ENCODE measurements at places on chromosomes 1 and 21.

- DNase-seq = no peak
Observed at GRCh38 chr1:21909286-21909759, 27.8 kb downstream of the HSPG2 start.

- DNase-seq = no peak
Observed at GRCh38 chr1:173332026-173332425, 124.9 kb upstream of the TNFSF4 start.

- DNase-seq = no peak
Observed at GRCh38 chr1:36542962-36543515, 60.3 kb upstream of the CSF3R start.

DNA sequence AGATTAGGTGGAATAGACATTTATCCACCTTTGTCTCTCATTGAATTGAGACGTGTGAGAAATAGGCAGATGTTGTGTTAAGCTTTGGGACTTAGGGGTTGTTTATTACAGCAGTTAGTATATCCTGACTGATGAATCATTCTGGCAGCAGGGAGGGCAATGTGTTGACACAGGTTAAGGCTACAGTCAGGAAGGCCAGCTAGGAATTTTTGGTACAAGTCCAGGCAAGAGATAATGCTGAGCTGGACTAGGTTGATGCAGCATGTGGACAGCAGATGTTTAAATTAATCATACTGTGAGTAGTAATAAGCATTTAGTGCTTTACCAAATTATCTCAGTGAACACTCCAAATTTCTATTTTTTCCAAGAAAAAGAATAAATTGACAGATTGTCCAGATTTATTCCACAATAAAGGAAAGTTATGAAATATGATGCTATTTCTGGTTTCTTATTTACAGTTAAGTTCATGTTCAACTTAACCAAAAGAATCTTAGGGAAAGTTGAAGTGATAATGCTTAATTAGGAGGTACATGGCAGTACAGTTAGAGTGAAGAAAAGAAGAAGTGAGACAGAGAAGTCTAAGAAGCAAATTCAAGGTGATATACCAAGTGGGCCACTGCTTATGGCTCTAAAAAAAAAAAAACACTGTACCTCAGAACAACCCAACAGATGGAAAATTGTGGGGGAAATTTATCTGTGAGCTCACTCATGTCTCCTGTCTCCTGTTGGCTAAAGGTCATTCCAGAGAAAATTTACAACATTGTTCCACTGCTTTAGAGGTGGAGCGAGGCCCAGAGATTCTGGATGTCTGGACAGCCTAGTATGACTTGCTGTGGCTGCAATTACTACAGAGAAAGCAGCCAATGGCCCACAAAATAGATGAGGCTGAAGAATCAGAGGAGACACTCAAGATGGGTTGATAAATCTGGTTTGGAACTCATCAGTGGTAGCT, 102.7 kb upstream of the C21orf91 start:
- DNase-seq = no peak

DNA sequence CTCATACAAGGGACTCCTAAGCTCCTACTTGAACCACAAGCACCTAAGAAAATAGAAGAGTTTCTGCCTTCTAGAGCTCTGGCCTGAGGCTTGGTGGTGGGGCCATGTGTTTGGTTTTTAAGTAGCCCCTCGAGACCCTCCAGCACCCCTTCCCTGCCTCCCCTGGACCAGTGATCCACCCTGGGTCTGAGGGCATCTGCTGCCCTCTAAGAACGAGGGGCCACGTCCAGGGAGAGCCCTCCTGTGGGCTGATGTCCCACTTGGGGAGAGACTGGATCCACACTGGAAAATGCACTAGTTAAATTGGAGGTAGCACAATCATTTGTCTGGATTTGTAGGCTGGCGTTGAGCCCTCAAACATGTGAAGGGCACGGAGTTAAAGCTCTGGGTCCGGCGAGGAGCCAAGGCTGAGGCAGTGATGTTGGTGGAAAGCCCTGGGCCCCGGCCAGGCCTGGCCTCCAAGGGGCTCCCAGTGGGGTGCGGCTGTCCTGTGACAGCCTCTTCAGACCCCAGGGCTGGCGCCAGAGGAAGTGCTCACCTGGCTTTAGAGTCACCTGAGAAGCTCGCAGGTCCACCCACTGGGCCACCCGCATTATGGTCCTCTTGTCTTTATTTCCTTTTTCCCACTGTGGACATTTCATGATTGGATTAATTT, 65.2 kb downstream of the SLC37A1 start:
- DNase-seq = no peak

DNA sequence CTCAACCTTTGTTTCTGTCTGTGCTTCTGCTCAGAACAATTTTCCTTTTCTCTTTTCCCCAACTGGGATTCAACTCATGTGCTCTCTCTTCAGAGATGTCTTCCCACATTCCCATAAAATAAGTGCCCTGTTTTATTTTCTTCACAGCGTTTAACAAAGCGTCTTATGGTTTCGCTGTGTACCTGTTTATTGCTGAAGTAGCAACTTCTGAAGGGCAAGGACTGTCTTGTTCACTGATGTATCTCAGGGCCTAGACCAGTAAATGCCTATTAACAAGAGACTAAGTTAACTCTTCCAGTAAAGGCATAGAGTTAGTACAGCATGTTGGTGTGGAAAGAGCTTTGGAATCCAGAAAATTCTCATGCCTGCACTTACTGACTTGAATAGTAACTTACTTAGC, 42.9 kb upstream of the MPZL1 start:
- no peak for DNase-seq

Data from stimulated activated CD4-positive, alpha-beta T cell treated with anti-CD3 and anti-CD28 coated beads, Interleukin-2, amount 100 ng/mL, for 4 hours (primary cell).